ENCODE measurements at places on chromosomes 3 and 15.

GRCh38 chr3:23701716-23702597, 103.8 kb upstream of the UBE2E1 start:
- DNase-seq: no peak

DNA sequence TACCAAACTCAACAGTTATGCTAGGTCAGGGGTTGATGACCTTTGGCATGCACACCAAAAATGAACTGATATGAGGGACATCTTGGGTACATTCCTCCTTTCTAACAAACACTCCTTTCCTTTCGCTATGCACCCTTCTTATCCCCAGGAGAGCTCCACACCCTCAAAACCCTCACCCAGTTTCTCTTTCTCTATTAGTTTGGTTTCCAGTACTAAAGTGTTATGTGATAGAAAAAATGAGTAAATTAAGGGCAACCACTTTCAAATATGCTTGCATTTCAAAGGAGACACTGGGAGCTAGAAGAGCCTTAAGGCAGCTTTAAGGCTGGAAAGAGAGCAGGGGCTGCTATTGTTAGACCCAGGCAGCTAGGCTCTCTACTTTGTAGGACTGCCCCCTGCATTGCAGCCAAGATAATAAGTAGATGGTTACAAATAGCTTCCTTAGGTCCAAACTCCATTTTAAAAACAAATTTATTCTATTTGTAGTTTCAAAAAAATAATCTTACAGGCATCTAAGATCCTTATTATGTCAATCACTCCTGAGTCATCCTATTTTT, 244.3 kb downstream of the ZIC1 start:
- no peak for DNase-seq

GRCh38 chr3:11835028-11835639, 11.6 kb downstream of the TAMM41 start:
- no peak for DNase-seq

DNA sequence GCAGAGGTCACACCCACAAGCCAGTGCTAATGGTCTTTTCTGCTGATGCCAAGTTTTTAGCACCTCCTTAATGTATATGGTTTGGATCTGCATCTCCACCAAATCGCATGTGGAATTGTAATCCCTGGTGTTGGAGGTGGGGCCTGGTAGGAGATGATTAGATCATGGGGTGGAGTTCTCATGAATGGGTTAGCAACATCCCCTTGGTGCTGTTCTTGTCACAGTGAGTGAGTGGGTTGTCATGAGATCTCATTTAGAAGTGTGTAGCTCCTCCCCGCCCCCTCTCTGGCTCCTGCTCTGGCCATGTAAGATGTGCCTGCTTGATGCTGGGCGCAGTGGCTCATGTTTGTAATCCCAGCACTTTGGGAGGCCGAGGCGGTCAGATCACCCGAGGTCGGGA, 37.3 kb upstream of the KLHL6 start:
- no peak for DNase-seq

DNA sequence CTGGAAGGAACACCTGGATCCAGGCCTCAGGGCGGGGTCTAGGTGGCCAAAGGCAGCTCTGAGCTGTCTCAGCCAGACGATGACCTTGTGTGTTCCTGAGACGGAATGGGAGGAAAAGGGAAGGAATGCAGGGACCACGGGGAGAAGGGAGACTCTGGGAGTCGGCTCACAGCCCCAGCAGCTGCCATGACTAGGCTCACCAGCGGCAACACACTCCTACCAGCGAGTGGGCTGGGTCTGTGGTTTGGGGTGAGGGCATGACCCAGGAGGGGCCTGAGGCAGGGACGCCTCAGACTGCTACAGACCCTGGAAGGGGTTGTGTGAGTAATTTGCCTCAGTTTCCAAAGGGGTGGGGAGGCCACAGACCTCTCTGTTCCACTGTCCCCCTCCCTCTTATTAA, 19.8 kb downstream of the IQSEC1 start:
- DNase-seq: no peak

DNA sequence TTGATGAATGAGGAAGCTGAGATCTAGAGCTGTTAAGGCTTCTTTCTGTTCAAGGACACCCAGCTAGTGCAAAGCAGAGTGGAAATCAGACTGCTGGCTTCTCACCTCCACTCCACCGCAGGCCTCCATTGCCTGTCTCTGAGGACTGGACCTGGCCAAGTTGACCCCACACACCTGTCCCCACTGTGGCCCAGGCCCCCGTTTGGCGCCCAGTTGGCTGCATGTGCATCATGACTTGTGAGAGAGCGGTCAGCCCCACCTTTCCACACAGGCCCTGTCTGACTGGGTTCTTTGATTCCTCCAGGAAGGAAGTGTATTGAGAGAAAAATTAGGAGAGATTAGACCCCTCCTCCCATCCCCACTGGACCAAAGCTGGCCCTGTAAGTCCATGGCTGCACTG, 206.3 kb upstream of the TLE3 start:
- no peak for DNase-seq

GRCh38 chr3:183158551-183159006, 4.0 kb downstream of the LAMP3 start:
- no peak for DNase-seq

DNA sequence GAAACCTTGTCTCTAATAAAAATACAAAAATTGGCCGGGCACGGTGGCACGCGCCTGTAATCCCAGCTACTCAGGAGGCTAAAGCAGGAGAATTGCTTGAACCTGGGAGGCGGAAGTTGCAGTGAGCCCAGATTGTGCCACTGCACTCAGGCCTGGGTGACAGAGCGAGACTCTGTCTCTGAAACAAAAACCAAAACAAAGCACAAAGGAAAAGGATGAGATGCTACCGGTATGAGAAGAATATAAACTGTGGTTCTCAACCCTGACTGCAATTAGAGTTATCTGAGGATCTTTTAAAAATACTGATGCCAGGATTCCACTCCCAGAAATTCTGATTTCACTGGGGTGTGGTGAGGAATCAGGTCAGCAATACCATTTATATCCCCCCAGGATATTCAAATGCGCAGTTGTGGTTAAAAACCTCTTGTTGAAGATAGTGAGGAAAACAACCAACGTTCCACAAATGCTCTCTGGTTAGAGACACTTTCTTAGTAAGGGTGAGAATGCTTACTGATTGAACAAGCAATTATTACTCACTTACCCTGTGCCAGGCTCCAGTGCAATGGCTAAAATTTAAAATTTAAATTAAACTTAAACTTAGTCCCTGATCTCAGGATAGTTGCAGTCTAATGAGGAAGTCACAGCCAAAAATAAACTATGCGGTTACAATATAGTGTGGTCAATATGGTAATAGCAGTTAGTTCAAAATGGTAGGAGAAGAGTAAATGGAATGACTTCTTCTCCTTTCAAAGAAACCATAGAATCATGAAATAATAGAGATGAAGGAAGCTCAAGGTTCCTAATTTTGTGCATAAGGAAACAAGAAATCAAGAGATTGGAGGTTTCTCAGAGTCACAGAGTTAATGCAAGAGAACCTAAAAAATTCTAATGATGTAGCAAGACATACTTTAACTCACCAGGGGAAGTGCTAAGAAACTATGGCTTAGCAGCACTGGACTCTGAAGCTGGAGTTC, 109.5 kb downstream of the SSR3 start:
- no peak for DNase-seq

DNA sequence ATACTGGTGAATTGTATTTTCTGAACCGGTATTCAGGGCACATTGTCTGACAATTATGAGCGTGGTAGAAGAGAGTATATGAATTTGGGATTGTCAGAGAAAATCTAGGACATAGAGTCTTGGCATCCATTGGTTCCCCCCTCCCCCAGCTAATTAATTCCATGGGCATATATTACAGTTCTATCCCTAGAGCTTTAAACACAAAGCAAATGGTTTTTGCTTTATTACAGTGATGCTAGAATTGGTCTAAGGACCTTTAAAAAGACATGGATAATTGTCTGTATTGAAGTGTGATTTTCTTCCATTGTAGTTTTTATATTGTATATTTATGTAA, 91.3 kb downstream of the FNDC3B start:
- DNase-seq: no peak

GRCh38 chr3:16056217-16056616, 118.3 kb upstream of the GALNT15 start:
- DNase-seq: no peak

- DNase-seq: no peak
Measured at GRCh38 chr15:73899197-73900094, 26.1 kb downstream of the TBC1D21 start.

GRCh38 chr3:197406266-197406665, 107.9 kb upstream of the DLG1 start:
- DNase-seq: peak; percentile 74

DNA sequence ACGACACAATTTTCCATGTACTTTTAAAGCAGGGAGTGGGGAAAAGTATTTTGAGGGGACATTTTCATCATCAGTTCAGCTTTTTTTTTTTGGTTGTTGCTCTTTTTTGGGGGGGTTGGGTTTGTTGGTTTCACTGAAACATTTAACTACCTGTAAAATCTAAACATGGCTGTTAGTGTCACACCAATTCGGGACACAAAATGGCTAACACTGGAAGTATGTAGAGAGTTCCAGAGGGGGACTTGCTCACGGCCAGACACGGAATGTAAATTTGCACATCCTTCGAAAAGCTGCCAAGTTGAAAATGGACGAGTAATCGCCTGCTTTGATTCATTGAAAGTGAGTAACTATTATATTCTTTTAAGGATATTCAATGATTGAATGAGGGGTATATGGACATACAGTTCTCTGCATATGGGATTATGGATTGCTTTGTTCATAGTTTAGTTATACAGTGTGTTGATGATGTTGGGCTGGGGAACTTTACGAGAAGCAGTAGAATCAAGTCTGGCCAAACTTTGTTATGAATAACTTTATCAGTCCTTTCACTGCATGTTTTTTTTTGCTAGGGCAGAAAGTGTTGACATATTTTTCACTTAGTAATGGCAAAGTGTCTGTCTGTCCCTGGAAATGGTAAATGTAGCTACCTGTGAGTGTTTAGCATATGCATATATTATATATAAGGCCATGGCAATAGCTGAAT, 31.5 kb downstream of the MBNL1 start:
- no peak for DNase-seq

Measured in left forelimb (tissue), 1 donor.